Effector CD8-positive, alpha-beta T cell (primary cell): ENCODE measurements at places on chromosomes 11 and 22.
A peak's percentile ranks its signal among the peaks of the same experiment; 100 is the strongest.

DNA sequence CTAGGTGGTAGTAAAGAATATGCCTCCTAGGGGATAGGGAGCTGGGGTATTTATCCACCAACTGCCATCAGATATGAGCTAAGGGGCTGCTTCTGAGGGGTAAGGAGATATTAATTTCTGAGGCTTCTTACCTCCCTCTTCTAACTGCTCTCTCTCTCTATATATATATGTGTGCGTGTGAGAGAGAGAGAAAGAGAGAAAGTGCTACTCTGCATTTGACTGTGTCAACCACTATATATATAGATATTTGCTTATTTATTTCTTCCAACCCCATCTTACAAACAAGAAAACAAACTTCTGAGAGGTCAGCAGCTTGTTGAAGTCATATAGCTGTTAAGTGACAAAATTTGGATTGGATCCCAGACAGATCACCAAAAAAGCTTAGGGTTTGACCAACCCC, 5.9 kb upstream of the HEPACAM start:
- DNase-seq: no peak

- DNase-seq: no peak
These were observed 44.2 kb downstream of the CCDC81 start for GRCh38 chr11:86418917-86419316.

GRCh38 chr11:97269527-97269926, 879.7 kb downstream of the JRKL start:
- DNase-seq: no peak

GRCh38 chr11:128213461-128213860, 373.9 kb downstream of the ETS1 start:
- no peak for DNase-seq

DNA sequence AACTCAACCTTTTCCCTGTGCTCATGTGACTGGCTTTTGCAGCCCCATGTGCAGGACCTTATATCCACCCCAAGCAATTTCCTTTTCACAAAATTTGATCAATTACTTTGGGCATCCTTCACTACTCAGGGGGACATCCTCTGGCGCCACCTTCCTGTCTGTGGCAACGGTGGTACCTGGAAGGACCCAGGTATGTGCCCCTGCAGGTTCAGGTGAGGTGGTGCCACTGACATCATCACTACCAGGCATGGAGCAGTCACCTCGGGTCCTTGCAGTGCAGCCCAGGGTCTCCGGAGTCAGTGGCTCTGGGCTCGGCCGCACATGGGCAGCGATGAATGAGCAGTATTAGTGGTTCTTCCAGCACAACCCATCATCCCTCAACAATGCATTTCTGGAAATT, 37.7 kb upstream of the B3GAT1 start:
- DNase-seq: no peak

DNA sequence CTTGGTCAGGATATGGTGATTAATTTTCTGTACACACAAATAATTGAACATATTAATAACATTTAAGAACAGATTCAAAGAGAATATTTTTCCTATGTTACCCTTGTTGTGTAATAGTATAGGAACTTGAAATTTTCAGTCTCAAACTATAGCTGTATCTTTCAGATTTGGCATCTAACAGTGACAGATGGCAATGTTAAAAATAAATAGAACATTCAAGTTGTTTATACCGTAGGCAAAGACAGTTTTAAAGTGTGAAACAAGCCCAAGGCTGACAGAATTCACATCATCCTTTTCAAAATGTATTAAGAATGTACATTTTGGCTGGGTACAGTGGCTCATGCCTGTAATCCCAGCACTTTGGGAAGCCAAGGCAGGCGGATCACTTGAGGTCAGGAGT, 92.6 kb upstream of the TP53AIP1 start:
- no peak for DNase-seq

- DNase-seq: no peak
These were observed 48.5 kb downstream of the PACSIN2 start for GRCh38 chr22:42966497-42966896.

DNA sequence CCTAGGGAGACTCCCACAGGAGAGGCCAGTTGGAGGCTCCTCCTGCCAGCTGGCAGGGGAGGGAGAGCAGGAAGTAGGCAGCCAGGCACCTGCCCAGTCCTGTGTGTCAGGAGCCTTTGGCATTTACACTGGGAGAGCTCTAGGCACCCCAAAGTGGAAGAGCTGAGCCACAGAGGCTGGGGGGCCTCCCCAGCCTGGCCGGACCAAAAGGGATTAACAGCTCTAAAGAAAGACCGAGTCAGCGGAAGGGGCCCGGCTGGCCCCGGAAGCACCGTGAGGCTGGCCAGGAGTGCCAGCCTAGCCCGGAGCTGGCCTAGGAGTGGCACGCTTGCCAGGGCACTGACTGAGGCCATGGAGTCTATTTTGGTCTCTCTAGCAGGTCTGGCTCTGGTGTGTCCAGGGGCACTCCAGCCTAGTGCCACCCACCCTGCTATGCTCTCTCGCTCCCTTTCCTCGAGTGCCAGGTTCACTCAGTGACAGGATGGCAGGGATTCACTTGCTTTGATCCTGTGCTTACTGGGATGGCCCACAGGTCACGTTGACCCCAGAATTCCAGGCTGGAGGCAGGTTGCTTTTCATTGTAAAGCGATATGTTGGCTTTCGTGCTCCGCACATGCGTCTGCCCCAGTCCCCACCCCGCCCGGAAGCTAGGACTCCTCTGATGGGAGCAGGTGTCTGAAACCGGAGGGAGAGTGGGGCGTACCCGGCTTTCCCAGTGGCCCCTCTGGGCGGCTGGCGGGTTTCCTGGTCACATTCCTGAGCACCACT, 3.3 kb upstream of the KMT5B start:
- DNase-seq: no peak

- no peak for DNase-seq
These were observed 51.0 kb upstream of the PRSS23 start for GRCh38 chr11:86749376-86749775.

DNA sequence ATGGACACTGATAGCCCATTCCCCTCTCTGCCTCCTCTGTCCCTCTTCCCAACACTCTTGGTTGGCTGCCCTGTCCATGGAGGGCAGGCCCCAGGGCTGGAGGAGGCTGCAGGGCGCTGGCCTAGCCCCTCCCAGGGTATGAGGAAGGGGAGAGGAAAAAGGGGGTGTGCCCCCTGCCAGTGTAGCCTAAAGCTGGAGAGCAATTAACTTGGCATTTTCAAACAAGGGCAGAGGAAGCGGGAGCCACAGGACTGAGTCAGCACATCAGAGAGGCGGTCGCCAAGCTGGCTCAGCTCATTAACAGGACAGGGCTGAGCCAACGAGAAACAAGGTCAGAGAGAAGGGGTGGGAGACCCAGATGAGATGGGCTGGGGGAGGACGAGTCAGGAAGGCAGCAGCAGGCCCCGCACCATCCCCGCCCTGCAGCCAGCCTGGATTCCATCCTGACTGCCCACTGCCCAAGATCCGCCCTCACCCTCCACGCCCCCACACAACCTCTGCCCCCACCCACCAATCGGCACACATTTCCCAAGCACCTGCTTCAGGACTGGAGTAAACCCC, 76.3 kb downstream of the BUD13 start:
- DNase-seq: no peak

GRCh38 chr11:73210916-73211667, 7.0 kb upstream of the P2RY2 start:
- no peak for DNase-seq

GRCh38 chr11:101553891-101554292, 29.9 kb downstream of the TRPC6 start:
- no peak for DNase-seq

DNA sequence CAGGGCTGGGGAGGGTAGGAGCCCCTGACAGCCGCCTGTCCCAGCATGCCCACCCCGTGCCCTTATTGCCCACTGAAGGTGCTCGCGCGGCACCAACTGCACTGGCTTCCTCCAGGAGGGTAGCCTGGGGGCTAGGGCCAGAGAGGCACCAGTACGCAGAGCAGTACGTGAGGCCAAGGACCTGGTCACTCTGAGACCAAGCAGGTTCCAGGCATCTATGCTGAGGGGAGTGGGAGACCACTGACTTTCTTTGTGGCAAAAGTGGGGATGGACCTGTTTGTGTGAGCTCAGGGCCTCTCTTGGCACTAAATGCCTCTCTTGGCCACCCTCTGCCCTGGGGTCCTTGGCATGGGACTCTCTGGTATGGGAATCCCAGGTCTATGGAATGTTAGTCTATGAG, 10.8 kb downstream of the GP1BB start:
- DNase-seq: no peak

- DNase-seq: peak; percentile 72
These were observed 925 bp upstream of the KCNJ11 start for GRCh38 chr11:17389211-17389956.

DNA sequence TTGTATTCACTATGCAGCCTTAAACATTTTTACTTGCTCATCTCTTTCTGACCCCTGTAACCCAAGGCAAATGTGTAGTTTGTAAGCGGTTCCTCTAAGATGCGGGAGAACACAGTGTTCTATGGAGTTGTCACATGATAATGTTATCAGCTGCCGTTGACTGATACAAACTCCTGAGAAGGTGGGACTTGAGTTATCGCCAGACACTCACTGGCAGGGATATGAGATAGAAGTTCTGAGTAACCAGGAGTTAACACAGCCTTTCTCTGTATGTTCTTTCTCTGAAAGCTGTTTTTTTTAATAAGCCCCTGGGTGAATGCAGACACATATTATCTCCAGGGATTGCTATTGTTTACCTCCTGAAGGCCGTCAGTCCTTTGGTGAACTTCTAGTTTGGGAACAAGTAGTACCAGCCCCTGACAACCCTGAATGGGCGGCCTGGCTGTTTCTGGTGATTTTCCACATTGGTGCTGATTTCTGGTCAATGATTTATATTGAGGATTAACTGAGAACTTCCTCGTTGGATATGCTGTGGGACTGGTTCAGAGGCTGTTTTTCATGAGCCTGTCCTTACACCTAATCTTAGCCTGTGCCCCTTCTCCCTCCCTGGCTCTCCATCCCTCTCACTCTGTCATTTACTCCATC, 155.3 kb upstream of the RASSF10 start:
- DNase-seq: no peak

DNA sequence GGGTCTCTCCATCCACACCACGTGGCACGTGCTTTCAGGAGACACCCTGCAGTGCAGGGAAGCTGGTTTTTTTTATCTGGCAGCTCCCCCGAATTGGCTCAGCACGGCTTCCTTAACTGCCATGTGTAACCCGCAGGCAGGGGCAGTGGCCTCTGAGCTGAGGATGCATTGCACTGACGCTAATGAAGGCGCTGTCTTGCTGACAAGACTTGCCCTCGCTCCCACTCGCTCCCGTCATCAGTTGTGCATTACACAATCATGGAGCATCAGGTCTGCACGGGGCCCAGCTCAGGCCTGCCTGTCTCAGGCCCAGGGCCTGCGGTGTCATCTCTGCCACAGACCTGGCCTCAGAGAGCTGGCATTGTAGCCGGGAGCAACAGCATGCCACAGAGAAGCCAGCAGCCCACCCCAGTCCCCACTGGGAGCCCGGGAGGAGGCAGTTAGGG, 95.9 kb downstream of the ARHGAP8 start:
- no peak for DNase-seq

DNA sequence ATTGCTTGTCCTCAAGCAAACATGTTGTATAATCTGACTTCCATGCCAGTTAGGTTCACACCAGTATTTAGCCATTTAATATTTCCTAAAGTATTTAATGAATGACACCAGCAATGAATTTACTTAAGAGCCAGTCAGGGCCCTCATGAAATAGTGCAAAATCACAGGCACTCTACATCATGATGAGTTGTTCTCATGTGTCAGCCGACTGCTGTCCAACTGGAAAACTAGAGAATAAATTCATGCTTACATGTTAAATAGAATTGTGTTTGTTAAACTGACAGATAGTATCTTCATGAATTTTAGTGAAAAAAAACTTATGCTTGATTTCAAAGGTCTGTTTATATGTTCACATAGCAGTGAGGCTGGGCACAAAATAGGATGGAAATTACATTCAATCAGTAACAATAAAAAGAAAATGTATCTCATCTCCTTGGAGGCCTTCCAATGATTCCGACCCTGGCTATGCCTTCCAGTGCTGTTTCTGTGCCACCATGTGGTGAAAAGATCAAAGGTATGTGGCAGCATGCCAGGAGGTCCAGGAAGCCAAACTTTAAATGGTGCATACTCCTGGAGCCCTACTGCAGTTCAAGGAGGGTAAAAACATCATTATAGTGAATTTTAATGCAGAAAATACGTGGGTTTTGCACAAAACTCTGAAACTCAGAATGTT, 45.2 kb downstream of the CTSC start:
- DNase-seq: no peak

DNA sequence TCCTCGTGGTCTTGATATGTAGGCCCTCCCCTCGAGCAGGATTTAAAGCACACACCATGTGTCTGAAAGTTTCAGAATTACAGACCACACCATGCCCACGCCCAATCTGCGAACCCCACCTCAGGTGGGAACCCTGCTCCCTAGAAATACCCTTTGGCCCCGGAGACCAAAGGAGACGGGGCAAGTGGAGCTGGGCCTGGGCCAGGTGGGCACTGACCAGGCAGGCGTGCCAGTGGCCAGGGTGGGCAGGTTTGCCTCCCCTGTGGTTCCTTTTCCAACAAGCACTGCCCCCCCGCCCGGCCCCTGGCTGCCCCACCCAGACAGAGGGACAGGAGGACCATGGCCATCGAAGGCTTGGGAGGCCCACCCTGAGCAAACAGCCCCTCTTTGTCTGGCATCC, 400.4 kb downstream of the TBC1D22A start:
- DNase-seq: no peak

DNA sequence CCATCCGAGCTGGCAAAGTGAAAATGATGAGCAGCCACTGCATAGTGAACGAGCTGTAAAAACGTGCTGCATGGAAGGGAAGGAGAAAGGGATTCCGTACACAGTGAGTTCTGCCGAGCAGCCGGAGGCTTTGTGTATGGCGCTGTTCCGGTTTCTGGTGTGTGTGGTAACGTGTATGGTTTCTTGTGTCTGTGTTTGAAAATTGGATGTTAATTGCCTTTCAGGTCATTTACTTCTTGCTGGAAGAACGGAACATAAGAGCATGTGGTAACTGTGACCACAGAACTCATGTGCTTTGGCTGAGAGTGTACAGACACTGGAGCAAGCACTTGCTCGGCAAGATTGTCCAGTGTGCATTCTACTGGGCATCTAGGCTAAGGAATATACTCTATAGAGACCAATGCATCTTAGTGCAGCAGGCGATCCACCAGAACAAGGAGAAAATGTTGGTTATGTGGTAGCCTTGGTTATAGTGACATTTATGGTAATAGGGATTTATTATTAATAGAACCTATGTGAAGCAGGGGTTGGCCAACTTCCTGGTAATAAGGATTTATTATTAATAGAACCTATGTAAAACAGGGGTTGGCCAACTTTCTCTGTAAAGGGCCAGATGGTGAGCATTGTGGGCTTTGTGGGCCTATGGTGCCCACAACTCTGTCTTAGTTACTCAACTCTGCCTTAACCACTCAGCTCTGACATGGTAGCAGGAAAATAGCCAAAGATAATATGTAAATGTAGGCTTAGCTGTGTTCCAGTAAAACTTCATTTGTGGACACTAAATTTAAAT, 49.2 kb downstream of the GRAMD1B start:
- DNase-seq: no peak

GRCh38 chr11:2418693-2419360, 18.3 kb downstream of the TSSC4 start:
- DNase-seq: no peak

DNA sequence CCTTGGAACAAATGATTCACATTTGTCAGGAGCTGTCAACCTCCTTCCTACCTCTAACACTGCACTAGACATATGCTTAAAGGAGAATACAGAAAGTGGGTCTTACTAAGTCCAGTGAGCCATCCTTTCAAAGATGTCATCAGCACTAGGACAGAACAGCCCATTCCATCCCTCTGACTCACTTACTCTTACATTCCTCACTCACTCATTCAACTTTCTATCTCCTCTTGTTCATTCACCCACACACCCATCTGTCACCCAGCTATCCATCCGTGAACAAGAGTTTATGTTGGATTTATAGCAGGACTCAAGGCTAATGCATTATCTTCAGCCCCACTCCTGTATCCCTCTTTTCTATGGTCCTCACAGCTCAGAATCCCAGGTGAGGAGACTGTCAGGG, 9.1 kb downstream of the INSC start:
- DNase-seq: no peak
